Natural killer cell treated with Interleukin-12 subunit alpha and Interleukin-12 subunit beta and Interleukin-15 and Interleukin-18, amount 100 ng/mL, for 72 hours (primary cell): ENCODE measurements at places on chromosomes 3 and 15.

DNA sequence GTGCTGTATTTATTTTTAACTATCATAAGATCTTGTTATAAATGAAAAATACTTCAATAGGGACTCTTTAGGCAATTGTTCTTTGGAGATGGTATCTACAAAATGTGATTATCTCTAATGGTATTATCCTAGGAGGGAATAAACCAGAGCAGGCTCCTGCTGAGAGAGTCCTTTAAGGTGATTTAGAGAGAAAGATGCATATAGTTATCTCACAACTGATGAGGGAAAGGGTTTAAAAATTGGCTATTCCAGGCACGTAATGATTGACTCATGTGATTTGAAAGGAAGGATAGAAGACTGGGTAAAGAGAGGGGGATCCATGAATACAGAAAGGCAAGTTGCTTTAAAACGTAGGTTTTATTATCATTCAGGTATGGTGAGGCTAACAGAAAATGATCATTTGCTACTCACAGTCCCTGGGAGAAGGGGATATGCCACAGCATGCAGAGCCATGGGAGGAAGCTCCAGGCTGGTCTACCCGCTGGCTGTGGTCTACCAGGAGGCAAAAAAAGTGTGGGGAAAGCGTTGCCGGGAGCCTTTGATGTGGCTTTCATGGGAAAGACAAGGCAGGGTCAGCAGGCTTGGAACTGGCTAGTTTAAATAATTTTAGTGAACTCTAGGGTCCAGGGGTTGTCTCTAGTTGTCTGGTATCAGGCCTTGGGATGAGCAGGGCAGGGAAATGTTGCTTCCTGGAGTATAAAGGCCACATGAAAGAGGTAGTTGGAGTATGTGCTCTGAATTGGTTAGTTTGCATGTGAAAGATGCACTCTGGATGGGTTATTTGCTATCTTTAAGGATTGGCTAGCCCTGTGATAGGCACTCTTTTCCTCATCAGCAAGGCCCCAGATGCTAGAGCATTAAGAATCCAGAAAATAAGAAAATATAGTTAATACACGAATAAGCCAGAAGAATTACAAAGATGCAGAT, 798.4 kb upstream of the GRM7 start:
- DNase-seq: no peak

DNA sequence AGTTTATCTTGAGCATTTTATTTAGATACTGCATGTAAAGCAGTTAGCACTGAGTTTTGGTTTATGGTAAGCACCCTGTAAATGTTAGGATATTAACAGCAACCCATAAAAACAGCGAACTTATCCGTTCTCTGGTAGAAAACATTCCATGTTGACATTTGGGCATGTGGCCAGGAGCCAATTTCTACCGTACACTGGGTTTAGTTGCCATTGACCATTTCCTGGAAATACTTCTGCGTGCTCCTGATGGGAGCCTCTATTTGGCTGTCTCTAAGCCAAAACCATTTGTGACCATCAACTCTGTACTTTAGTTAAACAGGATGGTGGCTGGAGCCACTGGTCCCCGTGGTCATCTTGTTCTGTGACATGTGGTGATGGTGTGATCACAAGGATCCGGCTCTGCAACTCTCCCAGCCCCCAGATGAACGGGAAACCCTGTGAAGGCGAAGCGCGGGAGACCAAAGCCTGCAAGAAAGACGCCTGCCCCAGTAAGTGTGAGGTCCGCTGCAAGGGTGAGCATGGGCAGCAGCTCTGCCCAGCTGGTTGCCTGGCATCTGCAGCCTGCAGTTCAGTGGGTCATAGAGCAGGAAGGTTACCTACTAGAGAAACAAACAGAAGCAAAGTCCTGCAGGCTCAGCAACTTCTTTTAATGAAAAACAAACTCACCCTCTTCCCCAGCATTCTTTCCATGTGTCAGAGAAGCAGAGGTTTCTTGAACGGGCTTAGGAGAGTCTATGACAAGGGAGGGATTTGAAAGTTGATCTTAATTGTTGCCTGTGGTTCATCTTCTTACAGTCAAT, 7.1 kb downstream of the THBS1 start:
- no peak for DNase-seq

DNA sequence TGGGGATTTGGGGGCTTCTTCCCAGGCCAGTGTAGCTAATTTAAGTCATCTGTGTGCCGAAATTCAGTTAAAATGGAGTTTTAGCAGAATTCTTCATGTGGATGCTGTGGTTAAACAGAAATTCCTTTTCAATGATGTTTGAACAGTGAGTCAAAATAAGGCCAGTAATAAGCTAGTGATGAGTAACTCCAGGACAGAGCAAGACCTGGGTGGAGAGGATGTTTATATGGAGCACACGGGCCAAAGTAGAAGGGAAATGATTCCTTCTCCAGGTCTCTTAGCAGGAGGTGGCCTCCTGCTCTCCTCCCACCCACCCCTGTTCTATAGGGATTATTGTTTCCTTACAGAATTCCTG, 31.9 kb upstream of the UACA start:
- DNase-seq: no peak

DNA sequence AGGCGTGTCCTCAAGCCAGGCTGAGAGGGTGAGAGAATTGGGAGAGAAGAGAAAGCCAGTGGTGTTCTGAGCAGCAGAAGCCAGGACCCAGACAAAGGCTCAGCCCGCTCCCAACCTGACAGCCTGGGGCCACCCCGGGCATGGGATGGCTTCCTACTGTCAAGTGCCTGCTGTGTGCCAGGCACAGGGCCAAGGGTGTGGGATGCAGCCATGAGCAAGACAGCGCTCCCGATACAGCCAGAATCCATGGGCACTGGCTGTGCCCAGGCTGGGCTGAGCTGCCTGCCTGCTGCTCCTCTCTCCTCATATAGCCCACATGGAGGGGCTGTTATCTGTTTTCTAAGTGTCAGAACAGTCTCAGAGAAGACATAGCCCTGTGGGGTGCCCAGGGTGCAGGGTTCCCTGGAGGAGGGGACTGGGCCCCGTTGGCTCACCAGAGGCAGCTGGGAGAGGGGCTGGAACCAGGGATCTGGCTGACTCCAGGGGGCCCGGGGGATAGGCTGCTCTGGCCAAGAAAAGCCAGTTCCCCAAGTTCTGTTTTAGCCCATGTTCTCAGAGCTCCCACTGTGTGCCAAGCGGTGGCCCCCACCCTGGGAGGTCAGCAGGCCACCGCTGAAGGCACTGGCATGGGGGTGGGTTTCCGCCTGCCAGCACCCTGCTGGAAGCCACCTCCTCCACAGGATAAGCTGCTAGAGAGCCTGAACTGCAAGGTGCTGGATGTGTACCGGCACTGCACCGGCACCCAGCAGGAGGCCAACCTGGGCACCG, 39.0 kb downstream of the CFAP100 start:
- no peak for DNase-seq

DNA sequence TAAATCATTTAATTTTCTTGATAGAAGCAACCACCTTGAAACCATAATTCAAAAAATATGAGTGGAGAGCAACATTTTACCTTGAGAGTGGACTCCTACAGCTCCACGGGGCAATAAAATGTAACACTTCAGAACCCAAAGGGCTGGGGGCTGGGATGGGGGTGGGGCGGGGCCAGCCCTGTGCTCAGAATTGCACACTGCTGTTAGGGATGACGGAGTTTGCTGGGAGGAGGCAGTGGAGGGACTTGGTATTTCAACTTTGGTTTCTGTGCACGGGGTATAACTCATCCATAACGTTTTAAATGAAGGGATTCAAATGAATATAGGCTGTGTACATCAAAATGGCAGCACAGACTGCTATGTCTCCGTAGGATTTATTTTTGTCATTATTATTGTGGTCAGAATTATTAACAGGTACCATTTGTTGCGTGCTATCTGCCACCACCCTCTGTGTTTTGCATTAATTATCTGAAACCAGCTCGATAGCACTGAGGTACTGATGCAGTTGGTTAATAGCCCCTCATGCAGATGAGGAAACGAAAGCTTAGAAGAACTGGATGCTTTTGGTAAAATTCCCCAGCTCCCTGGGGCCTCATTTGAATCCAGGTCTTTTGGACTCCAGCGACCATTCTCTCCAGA, 29.4 kb upstream of the WNT5A start:
- no peak for DNase-seq

DNA sequence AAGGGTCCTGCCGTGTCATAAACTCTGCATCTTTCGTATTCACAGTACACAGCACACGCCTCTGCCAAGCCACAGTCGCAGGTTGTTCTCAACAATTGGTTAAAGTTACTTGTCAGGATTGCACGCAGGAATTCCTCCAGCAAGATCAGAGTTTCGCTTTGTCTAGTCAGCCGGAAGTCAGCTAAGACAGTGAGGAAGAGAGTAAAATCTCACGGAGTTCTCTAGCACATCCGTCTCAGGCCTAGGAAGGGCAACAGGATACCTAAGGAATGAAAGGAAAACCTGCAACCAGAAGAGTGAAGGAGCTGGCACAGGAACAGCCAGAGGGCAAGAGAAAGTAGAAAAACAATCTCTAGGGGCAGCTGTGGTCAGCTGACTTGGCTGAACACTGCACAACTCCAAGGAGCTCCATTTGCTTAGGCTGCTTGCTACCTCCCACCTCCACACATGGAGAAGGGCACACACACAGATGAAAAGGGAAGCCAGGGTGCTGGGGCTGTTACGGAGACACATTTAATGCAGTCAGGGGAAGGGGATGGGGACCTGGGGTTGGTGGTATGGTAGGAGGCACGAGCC, 23.7 kb downstream of the RORA start:
- no peak for DNase-seq

DNA sequence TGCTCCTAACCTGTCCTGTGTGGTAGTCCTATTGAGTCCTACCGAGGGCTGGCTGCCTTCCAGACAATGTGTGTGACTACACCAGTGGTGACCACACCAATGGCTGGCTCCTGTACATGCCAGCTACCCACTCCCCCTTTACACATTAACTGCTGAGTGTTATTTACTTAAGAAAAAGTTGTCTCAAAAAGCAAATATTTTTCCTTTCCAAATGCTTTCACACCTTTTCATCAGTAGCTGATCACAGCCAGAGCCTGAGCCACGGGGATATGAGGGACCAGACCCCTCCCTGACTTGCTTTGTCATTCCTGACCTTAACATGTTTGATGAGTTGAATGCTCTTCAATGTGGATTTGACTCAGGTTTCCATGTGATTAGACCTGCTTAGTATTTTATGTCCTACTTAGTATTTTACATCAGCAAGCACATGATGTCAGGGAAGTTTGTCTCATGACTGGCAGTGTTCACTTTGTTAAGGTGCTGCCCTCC, 29.6 kb upstream of the GREM1 start:
- DNase-seq: no peak

DNA sequence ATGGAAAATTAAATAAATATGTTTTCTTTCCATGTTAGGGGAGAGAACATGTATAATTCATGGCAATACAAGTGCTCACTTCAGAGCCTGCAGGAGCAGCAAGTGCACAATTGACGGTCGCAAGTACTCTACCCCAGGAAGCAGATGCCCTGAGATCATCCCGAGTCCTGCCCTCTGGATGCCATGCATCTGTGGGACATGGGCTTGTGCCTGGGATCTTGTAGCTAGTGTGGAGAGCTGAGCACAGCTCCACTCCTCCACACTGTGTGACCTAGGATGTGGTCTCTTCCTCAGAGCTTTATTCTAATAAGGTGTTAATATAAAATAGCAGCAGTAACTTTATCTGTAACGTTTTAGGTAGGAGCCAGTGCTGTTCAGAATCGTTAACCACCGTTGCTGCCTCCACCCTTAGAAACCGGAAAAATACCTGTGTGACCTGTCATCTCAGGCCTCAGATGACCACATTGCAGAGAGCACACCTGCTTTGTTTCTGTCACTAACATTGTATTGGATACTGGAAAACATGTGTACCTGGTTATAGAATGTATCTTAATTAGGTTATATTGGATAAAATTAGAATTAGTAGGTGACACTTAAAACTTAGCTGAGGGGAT, 105.0 kb upstream of the GOLGA6L6 start:
- DNase-seq: no peak

DNA sequence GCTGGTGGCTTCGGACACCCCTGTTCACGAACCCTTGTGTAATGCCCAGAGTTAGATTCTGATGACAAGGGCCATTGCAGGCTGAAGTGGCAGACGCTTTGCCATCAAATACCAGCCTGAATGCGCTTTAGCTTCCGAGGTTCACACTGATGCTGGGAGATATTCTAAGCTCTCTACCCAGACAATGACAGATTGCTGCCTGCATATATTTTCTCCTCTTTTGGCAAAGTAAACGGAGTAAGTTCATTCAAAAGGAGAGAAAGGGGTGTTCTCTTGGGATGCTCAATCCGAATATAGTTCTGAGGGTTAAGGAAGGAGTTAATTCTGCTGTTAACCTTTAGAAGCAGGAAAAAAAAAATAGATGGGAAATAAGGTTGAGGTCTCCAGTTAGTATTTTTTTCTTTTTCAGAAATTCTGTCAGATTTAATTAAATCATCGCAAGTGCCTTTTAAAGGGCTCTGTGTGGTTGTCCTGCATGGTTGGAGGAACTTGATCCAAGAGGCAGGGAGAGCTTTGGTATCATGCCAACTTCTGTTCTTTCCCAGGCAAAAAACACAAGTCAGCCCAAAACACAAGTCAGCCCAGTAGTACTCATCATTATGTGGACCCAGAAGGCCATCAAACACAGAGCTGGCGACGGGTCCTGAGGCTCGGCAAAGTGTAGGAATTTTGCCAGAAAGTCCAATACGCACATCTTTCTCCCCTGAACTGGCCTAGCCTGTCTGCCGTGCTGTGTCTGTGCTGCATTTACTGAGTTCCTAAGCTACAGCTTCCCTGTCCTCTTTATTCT, 70.9 kb upstream of the ST8SIA2 start:
- DNase-seq: no peak

DNA sequence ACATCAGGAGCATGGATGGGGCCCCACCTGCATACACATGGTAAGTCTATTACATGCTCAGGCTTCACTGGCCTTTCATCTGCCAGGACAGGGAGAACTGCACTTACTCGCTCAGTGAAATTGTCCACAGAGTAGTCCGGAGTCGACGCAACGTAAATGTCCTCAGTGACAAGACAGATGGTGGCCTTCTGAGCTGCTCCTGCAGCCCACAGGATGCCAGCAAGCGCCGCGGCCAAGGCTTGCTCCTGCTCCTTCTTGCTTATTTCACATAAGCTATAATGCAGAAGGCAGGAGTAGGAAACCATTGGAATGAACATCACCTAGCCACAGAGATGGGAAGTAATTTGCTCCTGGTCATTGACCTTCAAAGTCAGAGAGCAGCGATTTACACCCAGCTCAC, 14.4 kb downstream of the MINDY4B start:
- no peak for DNase-seq
